ENCODE measurements at places on chromosomes 5 and 9.

DNA sequence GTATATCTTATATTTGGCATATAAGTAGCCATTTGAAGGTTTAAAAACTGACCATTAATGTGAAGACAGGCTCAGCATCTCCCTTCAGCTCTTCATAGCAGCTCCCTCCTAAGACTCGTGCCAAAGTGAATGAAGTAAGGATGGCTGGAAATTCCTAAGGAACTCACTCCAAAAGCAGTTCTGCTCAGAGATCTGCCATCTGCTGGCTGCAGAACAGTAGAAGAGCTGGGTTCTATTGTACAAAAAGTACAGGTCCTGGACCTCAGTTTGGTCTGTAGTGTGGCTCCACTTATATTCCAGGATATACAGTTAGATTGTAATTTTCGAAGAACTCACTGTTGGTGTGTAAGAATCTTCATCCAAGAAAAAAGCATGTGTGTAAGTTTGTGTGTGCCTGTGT lies 104.9 kb upstream of the RUSC2 start:
- DNase-seq: no peak

DNA sequence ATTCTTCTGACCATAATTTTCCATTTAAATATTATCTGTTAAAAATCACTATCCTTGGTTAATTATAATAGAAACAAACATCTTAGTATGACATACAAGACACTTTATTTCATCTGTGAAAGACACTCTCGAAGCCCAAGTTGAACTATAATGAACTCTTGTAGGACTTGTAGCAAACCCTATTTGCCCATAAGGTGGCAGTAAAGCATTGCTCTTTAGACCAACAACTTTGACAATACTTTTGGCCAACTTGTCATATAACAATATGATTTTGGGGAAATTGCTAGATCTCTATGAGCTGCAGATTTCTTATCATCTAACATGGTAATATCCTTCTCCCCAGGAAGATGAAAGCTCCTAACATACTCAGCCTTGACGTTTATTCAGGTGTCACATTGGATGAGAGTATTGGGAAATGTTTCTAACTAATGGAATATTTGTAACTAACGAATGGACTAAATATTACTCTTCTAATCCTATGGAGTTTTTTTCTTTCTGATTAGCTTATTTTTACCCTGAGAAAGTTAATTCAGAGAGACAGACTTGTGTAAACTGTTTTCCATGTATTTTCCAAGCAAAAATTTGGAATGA lies 11.0 kb downstream of the SPINK14 start:
- DNase-seq: no peak

DNA sequence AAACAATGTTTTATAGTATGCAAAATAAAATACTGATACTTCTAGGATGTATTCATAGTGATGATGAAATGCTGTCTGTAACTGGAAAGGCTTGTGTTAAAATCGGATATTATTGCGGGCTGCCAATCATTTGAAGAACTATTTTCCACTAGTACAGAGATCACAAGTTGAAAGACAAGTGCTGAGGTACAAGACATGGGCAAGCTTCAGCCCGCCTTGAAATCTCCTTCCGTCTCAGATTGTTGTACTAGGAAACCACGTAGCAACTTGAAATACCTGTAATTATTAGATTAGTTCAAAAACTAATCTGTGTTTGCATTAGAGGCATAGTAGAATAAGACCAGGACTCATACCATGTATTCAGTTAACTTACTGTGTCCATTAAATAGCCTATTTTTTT lies 218.2 kb downstream of the ARHGEF28 start:
- DNase-seq: no peak

GRCh38 chr9:70874451-70874850 lies 247.0 kb downstream of the TRPM3 start:
- no peak for DNase-seq

DNA sequence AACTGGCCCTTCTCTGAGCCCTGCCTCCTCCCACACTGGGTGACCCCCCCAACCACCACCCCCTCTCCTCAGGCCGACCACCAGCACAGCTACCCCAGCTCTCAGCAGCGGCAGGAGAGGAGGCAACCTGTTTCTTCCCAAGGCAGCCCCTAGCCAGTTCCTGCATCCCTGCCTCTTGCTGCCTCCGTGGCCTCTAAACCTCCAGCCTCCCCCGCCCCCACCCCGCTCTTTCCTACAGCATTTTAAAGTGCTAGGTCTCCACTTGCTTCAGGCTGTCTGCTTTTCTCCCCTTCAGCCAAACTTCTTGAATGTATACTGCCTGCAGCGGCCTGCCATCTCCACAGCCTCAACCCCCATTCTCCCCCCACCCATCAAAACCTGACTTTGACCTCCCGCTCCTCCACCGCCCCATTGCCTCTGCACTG lies 135.6 kb downstream of the DAB2IP start:
- DNase-seq: no peak

Measured in H54 (cell line).